Activated T-cell treated with anti-CD3 and anti-CD28 coated beads, Interleukin-2, amount 50 U/mL, for 4 hours (primary cell): ENCODE measurements at places on chromosomes 12 and 14.

DNA sequence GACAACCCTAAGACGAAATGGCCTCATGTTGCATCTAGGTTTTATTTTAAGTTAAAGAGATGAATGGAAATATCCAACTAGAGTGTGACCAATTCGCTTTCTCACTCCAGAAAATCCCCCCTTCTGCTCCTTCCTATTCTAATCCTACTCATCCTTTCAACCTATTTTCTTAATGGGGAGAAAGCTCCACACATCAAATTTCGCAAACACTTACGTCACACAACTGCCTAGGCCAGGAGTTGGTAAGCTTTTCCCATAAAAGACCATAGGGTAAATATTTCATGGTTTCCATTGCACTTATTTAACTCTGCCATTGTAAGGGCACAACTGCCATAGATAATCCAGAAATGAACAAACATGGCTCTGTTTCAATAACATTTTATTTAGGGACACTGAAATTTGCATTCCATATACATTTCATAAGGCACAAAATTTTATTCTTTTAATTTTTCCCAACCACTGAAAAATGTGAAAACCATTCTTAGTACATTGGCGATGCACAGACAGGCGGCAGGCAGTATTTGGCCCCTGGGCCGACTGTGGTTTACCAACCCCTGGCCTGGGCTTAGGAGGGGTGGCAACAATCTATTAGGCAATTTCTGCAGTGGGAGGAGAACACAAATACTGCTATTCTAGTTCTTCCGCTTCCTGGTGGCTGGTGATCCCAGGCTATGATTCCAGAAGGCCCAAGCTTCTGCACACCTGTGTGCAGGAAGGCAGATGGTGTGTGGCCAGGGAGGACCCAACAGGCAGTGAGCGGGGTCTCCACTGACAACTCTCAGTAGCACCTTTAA is 67.2 kb upstream of the FOXN3 start:
- DNase-seq, result no peak

GRCh38 chr12:34297126-34297789 is 275.0 kb downstream of the ALG10 start:
- no peak for DNase-seq

GRCh38 chr12:24496755-24497154 is 452.1 kb downstream of the BCAT1 start:
- DNase-seq, result no peak

DNA sequence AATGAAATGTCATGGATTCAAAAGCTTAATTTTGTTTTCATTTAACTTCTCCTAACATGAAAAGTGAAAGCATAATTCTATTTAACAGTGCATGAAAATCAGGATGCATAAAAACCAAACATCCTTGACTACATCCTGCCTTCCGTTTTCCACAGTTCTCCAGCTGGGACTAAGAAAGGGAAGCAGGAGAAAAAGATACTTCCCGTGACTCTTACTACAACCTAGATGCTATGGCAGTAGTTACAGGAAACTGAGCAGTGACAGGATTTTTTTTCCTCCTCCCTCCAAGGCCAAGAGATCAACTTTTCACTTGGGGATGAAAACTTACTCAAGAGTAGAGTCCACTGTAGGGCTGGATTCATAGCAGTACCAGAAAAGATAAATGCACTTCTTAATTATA is 2.6 kb downstream of the EXOC5 start:
- DNase-seq, result no peak

DNA sequence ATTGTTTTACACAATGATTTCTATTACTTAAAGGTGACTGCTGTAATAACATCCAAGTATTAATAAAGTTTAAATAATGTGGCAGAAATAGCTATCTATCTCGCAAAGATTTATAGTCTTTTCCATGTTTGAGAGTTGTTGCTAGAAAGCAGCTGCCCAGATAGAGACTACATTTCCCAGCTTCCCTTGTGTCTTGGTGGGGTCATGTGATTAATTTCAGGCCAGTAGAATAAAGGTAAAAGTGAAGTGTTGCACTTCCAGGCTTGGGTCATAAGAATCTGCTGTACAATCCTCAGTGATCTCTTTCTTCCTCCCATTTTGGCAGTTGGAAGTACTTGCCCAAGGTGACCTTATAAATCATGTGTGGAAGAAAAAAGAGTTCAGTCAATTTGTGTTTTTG is 449.7 kb upstream of the USP15 start:
- no peak for DNase-seq

- DNase-seq, result no peak
These were observed 45.4 kb downstream of the PHLDA1 start for GRCh38 chr12:75986001-75986746.

DNA sequence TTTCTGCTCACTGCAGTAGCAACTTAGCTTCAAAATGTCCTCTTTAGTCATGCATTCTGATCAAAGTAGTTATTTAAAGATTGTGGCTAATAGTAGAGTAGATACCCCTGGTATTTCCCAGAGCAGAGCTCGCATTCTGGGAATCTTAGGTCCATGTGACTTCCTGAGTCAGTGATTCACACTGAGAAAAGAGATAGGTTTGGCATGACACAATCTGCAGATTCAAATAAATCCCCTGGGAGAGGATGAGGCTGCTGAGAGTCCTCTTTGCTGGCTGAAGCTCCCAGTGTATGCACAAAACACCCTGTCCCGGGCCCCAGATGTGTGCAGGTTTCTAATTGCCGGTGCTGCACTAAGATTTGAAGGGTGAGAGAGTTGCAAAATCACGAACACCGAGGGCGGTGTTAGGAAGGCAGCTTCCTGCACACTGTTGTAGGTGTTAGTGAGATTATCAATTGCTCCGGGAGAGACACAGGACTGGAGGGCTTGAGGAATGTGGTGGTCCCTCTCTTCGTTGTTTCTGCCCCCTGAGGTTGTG is 233.2 kb downstream of the NRXN3 start:
- DNase-seq, result no peak

DNA sequence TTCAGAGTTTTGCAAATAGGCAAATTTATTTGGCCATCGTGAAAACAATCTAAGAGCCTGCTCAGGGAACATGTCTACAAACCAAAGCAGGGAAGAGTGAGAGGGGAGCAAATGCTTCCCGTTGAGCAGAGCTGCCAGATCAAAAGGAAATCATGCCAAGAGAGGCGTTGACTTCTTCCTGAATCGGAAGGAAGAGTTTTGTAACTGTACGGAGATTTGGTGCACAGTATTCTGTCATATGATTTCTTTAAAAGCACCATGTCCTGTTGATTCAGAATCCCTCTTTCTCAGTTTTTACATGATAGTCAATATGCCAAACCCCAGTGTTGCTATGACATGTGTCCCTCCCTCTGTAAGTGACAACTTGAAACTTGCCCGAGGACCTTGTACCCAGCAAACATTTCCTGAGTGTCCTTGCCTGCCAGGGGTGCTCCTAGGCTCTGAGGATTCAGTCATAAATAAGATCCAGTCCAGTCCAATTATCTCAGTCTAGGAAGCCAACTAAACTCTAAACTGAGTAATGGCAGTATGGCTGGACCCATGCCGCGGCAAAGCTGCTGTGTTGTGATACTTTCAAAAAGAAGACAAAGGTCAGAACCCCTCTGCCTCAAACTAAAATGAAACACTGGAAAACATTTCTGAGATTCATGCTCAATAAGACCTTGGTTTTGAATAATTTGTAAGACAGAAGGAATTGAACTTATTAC is 300.1 kb upstream of the FKBP4 start:
- no peak for DNase-seq

DNA sequence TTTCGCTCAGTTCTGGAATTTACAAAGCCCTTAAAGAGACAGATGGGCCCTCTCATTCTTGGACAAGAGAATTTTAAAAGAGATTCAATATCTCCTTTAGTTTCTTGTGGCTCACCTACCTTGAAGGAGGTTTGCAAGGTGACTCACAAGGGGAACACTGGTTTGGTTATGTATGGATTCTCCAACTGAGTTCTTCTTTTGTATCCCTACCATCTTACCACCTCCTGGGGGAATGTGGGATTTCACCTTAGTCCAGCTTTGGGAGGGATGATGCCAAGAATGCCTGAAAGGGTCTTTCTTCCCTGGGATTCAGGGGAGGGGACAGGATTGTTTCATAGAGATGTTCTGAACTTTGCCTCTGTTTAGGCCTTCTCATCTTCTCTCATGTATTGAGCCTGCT is 3.7 kb downstream of the PPP4R4 start:
- DNase-seq, result no peak

GRCh38 chr14:63766611-63767010 is 38.7 kb upstream of the SGPP1 start:
- no peak for DNase-seq

- DNase-seq, result no peak
These were observed 65.9 kb upstream of the WSCD2 start for GRCh38 chr12:108063192-108063591.

GRCh38 chr12:66596199-66596598 is 82.7 kb downstream of the GRIP1 start:
- DNase-seq, result no peak

GRCh38 chr14:103719751-103720150 is 4.1 kb downstream of the ZFYVE21 start:
- no peak for DNase-seq

- DNase-seq, result no peak
These were observed 141.9 kb upstream of the C14orf180 start for GRCh38 chr14:104437703-104438102.

DNA sequence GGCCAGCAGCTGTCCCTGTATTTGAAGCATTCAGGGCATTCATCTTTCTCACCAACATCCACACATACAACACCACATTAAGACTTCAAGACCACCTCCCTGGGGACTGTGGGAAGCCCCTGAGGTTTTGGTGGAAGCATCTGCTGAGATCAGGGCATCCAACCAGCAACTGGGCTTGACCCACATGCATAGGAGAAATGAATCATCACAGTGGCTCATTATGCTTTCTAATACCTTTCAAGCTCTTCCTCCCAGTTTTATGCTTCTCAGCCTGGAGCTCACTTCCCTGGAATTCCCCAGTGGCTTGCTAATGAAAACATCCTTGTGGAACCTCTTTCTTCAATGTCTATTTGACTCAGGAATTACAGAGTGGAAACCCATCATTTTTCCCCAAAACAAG is 21.4 kb upstream of the CMKLR1 start:
- DNase-seq, result no peak

DNA sequence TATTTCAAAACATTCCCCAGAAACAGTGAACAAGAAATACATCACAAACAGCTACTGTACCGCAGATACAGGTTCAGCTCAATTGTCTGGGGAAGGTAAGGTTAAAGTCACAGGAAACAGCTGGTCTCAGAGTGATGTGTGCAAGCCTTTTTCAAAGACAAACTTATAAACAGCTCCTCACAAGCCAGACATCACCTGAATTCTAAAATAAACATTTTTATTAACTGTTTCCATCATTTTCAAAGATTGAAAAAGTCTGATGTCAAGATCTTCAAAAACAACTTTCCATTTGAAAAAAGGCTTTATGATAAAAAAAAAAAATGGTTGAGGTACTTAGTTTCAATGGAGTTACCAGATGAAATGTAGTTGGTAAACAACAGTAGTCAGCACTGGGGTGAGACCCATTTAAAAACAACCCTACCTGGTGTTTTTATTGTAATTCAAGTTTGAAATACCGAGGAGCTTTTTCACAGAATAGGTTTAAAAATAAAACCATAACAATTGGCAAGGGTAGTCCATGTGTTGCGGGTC is 4.0 kb downstream of the BTG1 start:
- no peak for DNase-seq

GRCh38 chr12:121010860-121011259 is 5.4 kb downstream of the C12orf43 start:
- no peak for DNase-seq

- DNase-seq, result no peak
These were observed 47.9 kb upstream of the DBX2 start for GRCh38 chr12:45098766-45099165.

- peak; percentile 66 for DNase-seq
These were observed 34.9 kb downstream of the KRT80 start for GRCh38 chr12:52156757-52157565.

DNA sequence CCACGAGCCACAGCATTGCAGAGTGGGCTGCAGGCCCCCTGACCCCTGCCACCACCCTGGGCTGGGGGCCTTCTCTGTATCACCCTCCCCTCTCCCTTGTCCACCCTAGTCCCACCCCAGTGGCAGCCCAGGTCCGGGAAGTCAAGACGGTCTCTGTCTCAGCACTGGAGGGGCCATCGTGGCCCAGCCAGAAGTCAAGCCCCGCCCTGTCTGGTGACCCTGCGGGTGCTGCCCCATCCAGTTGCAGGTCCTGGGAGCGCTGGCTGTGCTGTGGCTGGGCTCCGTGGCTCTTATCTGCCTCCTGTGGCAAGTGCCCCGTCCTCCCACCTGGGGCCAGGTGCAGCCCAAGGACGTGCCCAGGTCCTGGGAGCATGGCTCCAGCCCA is 2.7 kb downstream of the PLD4 start:
- DNase-seq, result no peak

- no peak for DNase-seq
These were observed 176.1 kb downstream of the DAD1 start for GRCh38 chr14:22412926-22413411.

- no peak for DNase-seq
These were observed 108.0 kb upstream of the TMEM132D start for GRCh38 chr12:130011611-130012385.

DNA sequence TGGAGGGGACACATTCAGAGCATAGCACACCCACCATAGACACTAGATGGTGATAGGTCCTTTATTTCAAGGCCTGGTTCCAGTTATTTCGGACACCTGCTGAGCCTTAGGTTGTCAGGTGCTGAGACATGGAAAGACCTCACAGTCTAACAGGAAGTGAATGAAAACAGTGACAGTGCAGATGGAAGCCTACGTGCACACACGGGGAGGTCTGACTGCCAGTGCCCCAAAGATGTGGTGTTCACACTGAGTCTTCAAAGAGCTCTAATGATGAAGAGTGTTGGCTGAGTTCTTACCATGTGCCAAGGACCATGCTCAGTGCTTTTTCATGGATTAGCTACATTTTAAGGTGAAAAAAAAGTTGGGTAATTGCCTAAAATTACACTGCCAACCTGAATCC is 46.6 kb downstream of the CKB start:
- DNase-seq, result no peak

DNA sequence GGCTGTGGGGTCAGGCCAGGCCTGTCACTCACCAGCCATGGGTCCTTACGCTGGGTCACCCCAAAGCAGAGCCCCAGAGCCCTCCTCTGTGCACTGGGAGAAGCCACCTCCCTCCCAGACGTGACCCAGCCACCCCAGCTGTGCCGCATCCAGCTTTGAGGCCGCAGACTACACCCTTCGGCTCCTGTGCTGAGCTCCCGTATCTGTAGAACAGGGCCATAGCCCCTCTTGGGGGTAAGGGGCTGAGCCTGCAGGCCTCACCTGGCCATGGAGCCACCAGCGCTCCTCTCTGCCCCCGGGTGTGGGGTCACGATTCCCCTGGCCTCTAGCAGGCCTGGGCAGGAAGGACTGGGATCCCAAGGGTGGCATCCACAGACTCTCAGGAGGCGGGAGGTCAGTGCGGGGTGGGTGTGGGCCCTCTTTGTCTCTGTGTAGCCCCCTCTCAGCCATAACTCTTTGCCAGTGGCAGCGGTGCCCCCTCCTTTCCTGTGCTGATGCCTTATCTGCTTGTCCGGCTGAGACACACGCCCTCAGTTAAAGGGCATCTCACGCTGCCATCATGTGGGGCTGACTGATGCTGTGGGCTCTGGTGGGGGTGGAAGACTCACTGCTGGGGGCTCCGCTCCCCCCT is 16.3 kb downstream of the ASPG start:
- DNase-seq, result no peak

- no peak for DNase-seq
These were observed 26.9 kb downstream of the TCP11L2 start for GRCh38 chr12:106329231-106329982.
